ENCODE measurements at places on chromosomes 12 and 14.

DNA sequence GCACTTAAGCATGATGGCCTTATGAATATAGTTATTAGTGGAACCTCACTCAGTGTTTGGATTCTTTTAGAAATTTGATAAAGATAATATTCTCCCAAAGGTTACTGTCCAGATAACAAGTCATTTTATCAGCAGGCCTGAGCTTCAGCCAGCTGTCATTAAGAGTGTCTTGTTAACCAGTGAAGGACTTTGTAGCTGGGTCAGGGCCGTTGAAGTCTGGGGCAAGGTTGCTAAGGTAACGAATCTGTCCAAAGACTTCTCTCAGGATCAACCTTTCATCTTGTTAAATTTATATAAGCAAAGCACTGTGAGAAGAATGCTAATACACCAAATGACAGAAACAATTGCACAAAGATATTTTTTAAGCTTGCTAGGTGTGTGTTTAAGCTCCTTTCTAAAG, 271.3 kb upstream of the TMPO start:
- DNase-seq, result no peak

DNA sequence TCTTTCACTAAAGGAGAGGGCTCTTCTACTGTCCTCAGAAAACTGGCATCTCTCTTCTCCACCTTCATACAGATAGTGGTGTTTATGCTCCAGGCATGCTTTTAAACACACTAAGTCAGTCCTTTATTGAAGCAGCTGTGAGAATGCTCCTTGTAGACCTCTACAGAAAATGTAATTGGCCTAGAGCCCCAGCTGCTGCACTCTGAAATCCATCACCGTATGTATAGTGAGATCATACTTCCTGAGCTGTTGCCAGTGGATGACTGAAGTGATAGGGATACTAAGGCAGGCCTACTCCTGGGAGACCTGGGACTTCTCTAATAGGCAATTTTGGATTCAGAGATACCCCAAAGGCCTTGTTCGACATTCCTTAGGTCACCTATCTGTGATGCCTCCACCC, 535.4 kb downstream of the RPS29 start:
- no peak for DNase-seq

GRCh38 chr12:115308918-115309317, 624.9 kb upstream of the TBX3 start:
- DNase-seq, result no peak

- no peak for DNase-seq
These were observed 9.3 kb upstream of the USP15 start for GRCh38 chr12:62250671-62251608.

GRCh38 chr14:65943916-65944410, 531.4 kb downstream of the FUT8 start:
- DNase-seq, result no peak

DNA sequence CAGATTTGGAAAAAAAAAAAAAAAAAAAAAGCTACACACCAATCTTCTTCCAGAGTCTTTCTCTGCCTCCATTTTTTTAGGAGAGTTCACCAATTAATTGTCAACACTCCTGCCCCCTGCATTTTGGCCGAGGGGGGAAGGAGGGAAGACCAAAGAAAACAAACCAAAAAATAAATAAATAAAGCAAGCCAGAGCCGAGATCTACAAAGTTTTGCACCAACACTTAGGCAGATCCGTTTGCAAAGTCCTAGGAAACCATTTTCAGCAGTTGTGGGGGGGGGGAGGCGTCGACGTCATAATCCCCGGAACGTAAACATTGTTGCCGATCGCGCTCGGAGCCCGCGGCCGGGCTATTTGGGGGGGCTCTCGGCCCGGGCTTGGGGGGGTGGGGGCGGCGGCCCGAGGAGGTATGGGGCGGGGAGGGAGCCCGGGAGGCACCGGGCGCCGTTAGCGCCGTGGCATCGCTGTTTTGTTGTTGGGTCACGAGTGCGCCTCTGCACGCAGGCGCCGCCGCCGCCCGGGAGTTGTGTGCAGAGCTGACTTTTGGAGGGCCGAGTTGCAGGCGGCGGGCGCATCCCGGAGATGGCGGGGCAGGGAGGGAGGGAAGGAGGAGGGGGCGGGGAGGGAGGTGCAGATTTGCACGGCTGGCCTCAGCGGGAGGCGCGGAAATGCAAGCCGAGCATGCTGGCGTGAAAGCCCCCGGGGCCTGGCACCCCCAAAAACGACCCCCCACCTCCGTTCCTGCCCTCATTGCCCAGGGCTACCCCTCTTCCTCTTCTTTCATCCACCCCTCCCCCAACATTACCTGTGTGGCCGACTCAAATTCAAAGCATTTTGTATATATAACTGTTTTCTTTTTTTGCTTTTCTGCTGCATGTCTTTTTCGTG, 598 bp downstream of the KDM2B start:
- DNase-seq, result no peak

- DNase-seq, result no peak
These were observed 55.6 kb upstream of the JDP2 start for GRCh38 chr14:75372260-75372659.

DNA sequence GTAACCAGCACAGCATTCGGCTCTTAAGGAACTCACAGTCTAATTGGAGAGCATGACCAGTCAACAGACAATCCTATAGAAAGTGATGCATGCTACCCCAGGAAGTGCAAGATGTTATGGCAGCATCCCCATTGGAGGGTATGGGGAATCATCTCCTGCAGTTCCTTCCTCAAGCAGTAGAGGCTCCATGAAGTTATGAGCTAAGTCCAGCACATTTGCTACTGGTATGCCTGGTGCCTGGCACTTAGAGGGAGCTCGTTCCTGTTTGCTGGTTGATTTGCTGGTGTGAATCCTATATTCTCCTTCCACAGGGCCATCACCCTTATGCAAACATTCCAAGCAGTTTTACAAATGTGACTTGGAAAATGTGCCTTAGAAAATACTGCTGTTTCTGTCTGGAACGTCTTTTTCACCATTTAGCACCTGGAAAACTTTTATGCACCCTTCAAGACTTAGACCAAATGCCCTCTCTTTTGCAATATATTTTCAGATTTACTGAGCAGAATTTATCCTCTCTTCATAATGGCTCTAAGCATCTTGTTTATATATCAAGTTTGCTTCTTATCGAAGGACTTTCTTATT, 136.1 kb upstream of the WSCD2 start:
- no peak for DNase-seq

GRCh38 chr14:65993996-65994395, 492.2 kb upstream of the CCDC196 start:
- DNase-seq, result no peak

DNA sequence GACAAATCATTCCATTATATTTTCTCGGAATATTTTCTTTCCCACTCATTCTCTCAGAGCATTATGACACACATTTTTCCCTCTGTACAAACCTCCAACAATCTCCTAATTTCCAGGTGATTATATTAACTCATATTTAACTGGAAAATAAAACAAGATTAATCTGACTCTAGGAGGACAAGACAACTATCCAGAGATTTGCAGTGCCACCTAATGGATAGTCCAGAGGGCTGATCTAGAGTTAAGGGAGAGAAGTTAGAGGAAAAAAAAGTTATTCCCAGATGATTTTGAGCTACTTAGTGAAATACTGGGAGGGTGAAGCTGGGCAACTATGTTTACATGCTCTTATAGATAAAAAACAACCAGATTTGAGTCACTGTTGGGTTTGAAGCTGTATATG, 161.7 kb downstream of the ALX1 start:
- DNase-seq, result no peak

GRCh38 chr14:61536661-61537562, 158.4 kb upstream of the HIF1A start:
- DNase-seq, result no peak

GRCh38 chr12:95415451-95415850, 58.5 kb upstream of the METAP2 start:
- DNase-seq, result no peak

DNA sequence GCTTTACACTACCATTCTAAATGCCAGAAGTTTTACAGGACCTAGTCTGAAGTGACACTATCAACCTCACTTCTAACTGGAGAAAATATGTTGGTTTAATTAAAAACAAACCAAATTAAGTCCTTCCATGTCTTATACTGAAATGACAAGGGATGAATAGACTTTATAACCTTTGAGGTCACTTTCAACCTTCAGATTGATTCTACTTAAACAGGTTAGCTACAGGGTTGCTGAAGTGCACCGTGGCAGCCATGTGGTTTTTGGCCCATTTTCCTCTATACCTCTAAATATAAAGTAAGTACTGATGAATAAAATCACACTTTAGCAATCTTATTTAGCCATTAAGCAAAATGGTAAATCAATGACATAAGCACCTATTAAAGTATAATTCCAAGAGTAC, 3.9 kb downstream of the SLC38A2 start:
- no peak for DNase-seq

GRCh38 chr12:93743229-93743998, 66.2 kb downstream of the CRADD start:
- DNase-seq, result no peak

DNA sequence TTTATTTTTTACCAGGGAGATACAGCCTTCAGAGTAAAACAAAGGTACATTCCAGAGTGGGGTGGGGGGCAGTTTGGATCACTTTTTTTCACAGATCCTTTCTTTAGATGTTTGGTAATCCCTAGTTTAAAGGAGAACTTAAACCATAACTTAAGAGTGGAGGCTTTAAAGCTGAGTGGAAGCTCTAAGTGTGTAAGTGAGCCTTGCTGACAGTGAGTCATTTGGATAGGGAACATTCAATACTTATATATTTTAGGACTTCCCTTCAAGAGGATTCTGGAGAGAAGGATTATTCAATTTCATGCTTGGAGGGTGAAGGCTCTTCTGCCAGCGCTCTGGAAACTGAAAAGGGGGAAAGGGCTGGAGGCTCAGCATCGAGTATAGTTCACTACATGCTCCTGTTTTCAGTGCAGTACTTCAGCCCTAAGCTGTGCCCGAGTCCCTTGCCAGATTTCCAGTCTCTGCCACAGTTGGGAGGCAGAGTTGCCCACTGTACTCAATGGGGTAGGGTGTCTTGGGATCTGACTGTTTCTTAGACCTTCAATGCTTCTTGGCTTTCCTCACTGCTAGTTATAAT, 8.4 kb downstream of the PRKAG1 start:
- no peak for DNase-seq

GRCh38 chr14:98280436-98280835, 991.6 kb downstream of the BCL11B start:
- no peak for DNase-seq

DNA sequence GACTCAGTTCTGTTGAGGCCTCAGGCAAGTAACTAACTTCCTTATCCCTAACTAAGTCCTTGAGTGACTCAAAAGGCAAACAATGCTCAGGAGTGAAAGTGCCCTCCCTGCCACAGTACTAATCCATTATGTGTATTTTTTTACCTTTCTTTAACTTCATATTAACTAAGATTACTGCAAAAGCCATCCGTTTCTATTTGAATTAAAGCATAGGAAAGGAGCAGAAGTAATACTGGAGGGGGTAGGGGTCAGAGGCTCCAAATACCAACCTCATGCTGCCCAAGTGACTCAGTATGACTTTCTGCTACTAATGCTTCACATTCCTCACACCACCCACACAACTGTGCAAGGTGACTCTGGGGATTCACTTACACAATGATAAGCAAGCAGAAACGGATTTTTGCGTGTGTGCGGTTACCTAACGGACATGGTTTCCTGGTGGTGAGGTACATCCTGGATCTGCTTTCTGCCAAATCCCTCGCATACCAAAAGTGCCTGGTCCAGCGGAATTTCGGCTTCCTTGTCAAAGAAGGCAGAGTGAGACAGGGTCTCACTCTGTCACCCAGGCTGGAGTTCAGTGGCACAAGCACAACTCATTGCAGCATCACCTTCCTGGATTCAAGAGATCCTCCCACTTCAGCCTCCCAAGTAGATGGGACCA, 25.1 kb downstream of the MOK start:
- no peak for DNase-seq

Measured in NCI-H2081 treated with DMSO at 0.1 percent for 48 hours (cell line).